ENCODE measurements at places on chromosomes 6 and 20. TPM values are rescaled to one million over a fixed set of nuclear protein-coding genes. Genes with fewer than 3 reads are reported as not detected.

Gene RCAN2
- total RNA-seq, result 2.0 TPM

Gene TRERF1
- 7.0 TPM for total RNA-seq

Gene FHL5
- not detected for total RNA-seq

Gene MED23
- 13.2 TPM for total RNA-seq

Gene ZNF512B
- total RNA-seq, result 8.2 TPM

Gene RNF144B
- total RNA-seq, result 1.3 TPM

Gene WFDC6
- total RNA-seq, result not detected

Gene PTCRA
- total RNA-seq, result not detected

Gene TCP11
- 0.15 TPM for total RNA-seq

Gene COL19A1
- not detected for total RNA-seq

Gene C6orf52
- total RNA-seq, result 0.89 TPM

Gene CGAS
- total RNA-seq, result 8.2 TPM

Gene CALHM6
- total RNA-seq, result 1.8 TPM

Gene ENPP1
- 6.6 TPM for total RNA-seq

Gene CCN6
- not detected for total RNA-seq

Gene TBC1D20
- 21.0 TPM for total RNA-seq

Gene SPTLC3
- total RNA-seq, result 4.8 TPM

Gene PCSK2
- not detected for total RNA-seq

Gene TRAPPC3L
- total RNA-seq, result not detected
